ENCODE measurements at places on chromosomes 1 and 21.

DNA sequence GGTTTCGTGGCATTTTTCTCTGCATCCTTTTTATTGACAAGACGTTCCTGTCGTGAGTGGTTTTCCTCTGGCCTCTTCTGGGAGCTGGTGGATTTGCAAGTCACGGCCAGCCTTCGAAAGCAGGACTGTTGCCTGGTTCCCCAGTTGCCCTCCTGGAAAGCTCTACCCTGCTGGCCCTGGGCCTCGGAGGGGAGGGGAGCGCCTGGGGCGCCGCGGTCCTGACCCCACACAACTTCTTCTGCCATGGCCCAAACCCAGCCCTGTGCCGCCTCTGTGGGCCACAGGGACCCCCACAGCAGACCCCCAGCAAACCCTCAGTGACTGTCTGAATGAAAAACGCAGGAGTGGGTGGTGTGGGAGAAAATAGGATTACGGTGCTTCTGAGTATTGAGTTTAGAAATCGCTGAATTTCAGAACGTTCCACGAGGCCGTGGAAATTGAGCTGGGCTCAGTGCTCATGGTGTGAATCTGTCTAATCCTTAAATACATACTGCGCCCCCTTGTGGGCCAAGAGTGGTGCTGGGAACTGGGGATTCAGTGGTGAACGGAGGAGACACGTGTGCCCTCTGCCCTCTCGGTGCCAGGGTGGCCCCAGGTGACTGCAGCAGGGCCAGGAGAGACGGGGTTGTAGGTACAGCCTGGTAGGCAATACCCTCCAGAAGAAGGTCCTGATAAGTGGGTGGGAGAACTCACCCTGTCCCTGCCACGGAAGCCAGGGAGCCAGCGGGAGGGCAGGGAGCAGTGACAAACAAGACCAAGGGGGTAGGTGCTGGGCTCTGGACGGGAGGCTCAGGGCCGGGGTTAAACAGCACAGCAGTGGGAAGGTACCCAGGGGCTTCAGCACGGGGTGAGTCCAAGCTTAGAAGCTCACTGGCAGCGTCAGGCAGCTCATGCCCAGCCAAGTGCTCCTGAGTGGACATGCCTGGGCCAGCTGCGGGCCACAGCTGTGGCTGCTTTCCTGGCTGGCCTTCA, 101.2 kb upstream of the COL6A1 start:
- peak; percentile 68 for DNase-seq

DNA sequence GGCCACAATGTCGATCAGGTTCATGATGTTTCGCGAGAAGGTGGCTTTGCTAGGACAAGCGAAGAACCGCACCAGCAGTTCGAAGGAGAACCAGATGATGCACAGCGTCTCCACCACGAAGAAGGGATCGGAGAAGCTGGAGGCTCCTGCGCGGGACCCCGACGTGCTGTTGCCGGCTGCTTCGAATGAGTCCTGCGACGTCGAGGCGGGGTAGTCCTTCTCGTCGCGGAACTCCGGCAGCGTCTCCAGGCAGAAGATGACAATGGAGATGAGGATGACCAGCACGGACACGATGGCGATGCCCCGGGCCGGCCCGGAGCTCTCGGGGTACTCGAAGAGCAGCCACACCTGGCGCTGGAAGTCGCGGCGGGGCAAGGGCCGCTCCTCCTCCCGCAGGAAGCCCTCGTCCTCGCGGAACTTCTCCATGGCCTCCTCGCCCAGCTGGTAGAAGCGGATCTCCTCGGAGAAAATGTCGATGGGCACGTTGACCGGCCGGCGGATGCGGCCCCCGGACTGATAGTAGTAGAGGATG, 869 bp downstream of the KCNA3 start:
- DNase-seq = peak; percentile 29

GRCh38 chr1:98164509-98164908, 243.7 kb upstream of the DPYD start:
- no peak for DNase-seq

GRCh38 chr1:61084491-61085031, 2.2 kb downstream of the NFIA start:
- no peak for DNase-seq

DNA sequence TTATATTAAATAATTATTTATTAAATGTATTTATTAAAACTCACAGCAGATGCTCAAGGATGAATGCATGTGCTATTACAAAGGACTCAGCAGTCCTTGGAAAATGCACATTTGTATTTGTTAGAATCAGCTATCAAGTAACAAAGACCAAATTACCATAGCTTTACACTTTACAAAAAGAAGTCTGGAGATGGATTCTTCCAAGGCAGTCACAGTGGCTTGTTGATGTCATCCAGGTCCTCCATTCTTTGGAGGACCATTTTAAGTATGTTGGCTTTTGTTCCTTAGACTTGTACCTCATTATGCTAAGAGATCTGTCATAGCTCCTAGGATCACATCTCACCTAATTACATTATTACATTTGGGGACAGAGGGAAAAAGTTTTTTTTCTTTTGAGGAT, 63.4 kb downstream of the NTMT2 start:
- DNase-seq = no peak

GRCh38 chr1:33342041-33342723, 21.3 kb upstream of the A3GALT2 start:
- no peak for DNase-seq
